SHP77 (cell line): ENCODE measurements at places on chromosomes 6 and 20.
A peak's percentile ranks its signal among the peaks of the same experiment; 100 is the strongest.

DNA sequence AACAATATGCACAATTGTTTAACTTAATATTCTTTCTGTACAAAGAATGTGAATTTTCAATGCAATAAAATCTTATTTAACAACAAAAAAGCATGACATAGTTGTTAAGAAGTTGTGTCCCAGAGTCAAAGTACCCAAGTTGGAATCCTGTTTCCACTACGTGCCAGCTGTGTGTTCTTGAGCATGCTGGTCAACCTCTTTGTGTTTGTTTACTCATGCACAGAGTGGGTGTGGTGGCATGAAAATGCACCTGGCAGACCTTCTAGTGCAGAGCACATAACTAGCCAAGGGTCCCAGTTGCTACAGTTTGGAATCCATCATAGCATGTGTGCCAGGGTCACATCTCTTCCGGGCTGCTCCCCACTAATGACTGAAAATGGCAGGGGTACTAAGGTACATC, 24.7 kb upstream of the MOCS1 start:
- no peak for DNase-seq

DNA sequence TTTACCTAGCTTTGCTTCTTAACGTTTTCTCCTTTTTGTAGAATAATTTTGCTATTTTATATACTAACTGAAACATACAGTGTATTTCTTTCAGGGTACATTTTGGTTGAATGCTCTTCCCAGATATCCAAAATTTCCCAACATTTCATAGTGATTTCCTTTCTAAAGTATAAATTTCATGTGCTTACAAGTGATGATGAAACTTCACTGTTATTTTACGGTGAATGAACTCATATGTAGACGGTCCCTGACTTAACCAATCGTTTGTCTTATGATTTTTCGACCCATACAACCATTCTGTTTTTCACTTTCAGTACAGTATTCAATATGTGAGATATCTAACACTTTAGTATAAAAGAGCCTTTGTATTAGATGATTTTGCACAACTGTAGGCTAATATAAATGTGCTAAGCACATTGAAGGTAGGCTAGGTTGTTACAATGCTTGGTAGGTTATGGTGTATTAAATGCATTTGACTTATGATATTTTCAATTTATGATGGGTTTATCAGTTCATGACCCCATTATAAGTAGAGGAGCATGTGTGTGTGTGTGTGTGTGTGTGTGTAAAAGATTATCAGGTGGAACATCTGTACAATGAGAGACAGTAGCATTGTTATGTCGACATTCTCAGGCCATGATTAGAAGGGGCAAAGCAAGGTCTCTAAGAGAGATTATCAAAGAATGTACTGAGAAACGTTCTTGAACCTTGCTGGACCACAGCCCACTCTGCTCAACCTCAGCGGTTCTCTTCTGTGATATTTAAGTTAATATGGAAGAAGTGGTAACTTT, 20.9 kb downstream of the HIVEP1 start:
- no peak for DNase-seq

DNA sequence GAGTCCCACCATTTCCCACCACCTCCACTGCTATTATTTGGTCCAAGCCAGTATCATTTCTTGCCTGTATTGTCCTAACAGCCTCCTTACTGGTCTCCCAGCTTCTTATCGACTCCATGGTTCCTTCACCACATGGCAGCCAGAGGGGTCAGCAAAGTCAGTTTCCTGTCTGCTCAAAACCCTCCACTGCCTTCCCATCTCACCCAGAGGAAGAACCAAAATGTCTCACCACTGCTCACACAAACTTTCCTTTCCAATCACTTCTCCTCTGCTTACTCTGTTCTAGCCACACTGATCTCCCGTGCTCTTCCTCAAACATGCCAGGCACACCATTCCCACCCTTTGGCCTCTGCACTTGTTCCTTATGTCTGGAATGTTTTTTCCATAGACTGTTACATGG, 39.7 kb downstream of the BCL2L1 start:
- no peak for DNase-seq

- no peak for DNase-seq
Observed at GRCh38 chr20:58723628-58723984, 31.0 kb downstream of the NPEPL1 start.

- DNase-seq, result no peak
Observed at GRCh38 chr6:15522026-15522425, 140.8 kb downstream of the DTNBP1 start.

GRCh38 chr6:135182071-135183001, 1.2 kb downstream of the MYB start:
- peak; percentile 46 for DNase-seq

GRCh38 chr20:48787861-48788375, 39.9 kb downstream of the PREX1 start:
- DNase-seq, result peak; percentile 37

GRCh38 chr20:32193996-32194395, 13.5 kb downstream of the PLAGL2 start:
- no peak for DNase-seq

DNA sequence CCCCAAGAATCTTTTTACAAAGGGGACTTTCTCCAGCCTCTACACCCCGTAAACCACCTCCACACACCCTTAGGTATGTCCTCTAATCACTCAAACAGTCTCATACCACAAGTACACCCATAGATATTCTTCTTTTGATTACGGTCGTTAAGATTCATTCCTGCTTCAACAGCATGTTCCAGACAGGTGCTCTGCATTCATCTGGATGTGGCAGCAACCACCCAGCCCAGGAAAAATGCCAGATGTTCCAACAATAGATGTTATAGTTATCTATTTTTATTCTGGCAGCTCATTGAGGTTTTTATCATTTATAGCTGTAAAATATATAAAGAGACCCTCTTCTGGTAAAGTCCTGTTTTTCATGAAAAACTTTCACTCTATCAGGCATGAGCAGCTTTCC, 60.7 kb downstream of the SIM1 start:
- DNase-seq, result no peak

- no peak for DNase-seq
Observed at GRCh38 chr6:142313284-142313683, 11.5 kb downstream of the ADGRG6 start.

GRCh38 chr6:85252552-85252951, 197.3 kb upstream of the NT5E start:
- DNase-seq, result no peak

DNA sequence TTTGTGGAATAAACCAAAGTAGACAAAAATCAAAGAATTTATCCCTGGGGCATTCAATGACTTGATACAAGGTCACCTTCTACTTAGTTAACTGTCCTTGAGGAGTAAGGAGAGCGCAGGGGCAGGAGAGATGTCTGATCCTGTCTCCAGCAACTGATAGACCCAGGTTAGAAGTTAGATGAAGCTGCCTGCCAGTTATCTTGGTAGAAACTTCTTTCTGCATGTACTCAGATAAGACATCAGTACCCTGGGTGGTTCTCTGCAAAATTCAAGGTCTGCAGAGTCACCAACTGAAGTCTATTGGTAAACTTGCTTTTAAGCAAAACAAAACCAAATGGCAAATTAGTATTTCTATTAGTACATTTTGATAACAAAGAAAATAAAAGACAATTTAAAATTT, 2.7 kb downstream of the SGK1 start:
- DNase-seq, result no peak

- DNase-seq, result peak; percentile 19
Observed at GRCh38 chr6:107716688-107717089, 107.4 kb downstream of the SCML4 start.

DNA sequence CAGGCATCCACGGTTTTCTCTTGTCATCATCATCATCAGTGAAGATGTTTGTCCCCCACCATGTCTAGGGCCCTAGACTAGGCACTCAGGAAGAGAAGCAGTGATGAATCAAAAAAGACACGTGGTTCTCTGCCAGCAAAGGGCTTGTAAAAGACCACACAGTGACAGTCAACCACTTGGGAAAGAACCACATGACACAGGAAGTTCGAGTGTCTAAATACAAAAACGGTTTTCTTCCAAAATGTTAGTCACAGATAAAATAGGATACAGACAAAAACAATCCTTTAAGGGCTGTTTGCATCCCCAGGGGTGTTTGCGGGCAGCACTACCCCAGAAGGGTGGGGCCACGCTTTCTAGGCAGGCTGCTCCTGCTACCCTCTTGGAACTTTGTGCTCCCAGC, 356.8 kb upstream of the AGPAT4 start:
- no peak for DNase-seq

DNA sequence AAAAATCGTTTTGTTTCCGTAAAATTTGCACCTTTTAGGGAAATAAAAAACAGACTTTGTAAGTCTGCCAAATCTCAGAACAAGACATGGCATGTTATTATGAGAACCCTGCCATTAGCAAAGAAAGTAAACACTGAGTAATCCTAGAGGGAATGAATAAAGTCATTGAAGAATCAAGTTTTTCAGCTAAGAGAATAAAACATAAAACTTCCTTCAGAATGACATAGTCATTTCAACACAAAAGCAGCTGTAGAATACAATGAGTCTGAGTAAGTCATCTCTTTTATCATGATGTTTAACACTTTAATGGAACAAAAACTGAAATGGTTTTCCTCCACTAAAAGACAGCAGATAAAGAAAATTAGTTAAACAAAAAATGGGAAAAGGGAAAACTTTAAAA, 10.3 kb upstream of the DST start:
- no peak for DNase-seq

- DNase-seq, result no peak
Observed at GRCh38 chr6:157830354-157831017, 7.4 kb downstream of the SNX9 start.

DNA sequence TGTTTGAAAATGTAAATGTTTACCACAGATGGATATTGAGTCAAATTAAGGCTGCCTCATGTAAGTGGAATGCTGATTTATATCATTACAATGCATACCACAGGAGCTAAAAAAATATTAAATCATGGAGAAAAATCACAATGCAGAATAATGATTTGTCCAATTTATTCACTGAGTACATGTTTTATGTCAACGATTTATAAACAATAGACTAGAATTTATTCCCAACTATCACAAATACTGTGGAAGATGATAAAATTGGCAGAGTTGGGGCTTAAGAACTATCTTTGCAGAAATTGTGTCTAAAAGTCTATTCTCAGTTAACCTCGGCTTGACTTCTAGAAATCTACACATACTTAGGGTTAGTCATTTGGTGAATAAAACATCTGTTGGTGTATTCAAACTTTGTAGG, 472.1 kb upstream of the MARCKS start:
- DNase-seq, result no peak

DNA sequence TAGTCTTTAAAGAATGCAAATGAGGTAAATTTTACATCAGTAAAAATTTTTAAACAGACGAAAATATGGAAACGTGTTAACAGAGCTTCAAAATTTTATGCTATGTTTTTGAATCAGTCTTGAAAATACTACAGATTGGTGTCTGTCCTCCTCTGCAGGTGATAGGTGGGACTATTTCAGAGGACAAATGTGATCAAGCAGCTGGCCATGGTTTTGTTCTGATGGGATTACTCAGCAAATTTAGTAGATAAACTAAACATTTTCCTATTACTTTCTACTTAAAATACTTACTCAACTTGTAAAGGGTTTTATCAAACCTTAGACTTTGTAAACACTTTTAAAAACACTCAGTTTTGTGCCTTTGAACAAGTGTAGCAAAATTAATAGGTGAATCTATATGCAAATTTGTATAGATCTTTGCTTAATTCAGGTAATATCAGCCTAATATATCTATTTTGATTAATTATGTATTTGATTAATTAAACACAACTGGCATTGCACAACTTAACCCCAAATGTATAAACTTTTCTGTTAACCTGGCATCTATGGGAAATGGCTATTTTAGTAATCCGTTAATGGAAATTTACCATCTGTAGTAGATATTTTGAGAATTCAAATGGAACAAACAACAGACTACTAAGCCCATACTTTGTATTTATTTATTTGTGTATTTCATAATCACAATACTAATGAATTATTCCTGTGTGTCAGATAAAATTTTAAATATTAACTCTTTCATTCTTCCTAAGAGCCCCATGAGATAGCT, 22.5 kb downstream of the ADGRB3 start:
- DNase-seq, result no peak

DNA sequence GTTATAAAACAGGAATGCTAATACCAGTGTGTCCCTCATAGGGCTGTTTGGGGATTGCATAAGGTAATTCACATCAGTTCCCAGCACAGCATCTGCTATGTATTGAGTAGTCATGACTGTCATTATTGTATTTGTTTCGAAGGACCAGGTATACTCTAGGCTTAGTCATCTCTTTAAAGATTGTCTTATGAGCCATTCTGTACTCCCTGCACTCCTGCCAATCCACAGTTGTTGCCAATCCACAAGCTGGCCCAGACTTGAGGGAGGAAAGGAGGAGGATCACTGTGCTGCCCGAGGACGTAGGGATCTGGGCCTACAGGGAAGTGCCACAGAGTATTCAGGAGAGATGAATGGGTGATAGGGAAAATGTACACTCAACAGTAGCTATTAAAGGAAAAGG, 113.0 kb upstream of the TIAM2 start:
- DNase-seq, result no peak

GRCh38 chr6:119653329-119653728, 303.8 kb upstream of the MAN1A1 start:
- no peak for DNase-seq

- DNase-seq, result no peak
Observed at GRCh38 chr20:36010825-36011224, 42.4 kb downstream of the CNBD2 start.

- no peak for DNase-seq
Observed at GRCh38 chr6:62519574-62519973, 233.5 kb upstream of the KHDRBS2 start.
